ENCODE measurements at places on chromosomes 1 and 21.

- no peak for DNase-seq
Observed at GRCh38 chr1:235863699-235864093, 3.0 kb downstream of the LYST start.

DNA sequence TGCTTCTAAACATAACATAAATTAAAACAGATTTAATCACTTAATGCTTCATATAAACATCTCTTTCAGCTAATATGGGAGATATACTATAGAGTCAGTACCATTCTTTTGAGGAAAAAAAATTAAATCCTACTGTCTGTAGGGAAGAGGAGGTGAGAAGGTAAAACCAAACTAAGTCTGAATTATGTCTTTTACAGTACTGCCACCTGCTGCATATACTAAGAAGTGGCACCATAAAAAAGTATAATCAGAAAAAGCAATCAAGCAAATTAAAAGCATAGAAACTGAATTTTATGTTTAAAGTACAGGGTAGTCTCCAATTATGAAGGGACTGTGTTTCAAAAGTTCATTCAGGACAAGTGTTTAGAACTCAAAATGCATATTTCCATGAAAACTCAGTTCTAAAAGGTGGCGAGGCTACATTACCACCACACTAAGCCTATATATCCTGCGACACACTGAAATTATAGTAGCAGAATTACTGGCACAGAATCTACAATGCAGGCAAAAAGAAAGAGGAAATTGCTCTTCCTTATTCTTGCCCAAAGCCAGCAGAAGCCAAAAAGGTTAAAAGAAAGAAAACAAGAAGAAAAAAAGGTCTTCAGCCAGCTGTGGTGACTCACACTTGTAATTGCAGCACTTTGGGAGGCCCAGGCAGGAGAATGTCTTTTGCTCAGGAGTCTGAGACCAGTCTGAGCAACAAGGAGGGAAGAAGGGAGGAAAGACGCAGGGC lies 9.0 kb downstream of the NSL1 start:
- no peak for DNase-seq

- DNase-seq = no peak
Observed at GRCh38 chr1:72227667-72228066, 54.7 kb downstream of the NEGR1 start.

- DNase-seq = no peak
Observed at GRCh38 chr1:26358411-26359384, 4.8 kb upstream of the CRYBG2 start.

DNA sequence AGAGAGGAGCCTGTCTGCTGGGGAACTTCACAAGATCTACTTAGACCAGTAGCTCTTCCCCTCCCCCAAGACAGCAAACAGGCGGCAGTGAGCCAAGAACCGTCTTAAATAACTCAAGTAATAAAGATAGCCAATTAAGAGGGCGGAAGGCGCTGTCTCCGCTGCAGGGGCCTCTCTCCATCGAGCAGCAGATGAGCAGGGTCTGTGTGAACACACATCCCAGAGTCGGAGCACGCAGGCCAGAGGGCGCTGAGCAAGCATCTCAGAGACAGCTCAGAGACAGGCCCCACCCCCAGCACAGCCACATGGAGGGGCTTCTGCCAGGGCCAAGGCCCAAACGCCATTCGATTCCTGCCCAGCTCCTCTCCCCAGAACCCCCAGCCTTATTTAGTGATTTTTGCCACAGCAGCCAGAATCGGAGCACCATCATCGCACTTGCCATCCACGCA lies 11.1 kb downstream of the IFFO2 start:
- DNase-seq = no peak

DNA sequence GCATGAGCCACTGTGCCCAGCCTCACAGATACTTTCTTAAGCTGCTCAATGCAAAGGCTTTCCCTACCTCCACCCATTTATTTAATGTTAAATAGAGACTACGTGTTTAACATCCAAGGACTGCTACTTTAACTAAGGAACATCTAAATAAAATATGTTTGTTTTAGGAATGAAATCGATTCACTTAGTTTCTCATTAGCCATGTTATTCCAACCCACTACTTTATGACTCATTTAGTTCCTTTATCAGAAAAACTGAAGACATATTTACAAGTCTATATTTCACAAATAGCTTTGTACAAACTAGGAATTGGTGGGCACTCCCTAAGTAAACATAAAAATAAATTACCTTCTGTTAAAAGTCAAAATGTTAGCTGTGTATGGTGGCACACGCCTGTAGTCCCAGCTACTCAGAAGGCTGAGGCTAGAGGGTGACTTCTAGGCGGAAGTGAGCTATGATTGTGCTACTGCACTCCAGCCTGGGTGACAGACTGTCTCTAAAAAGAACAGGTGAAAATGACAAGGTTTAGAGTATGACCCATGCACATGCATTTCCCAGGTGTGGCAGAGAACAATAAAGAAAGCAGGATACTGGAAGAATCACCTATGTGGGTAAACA lies 39.9 kb upstream of the AK4 start:
- no peak for DNase-seq

DNA sequence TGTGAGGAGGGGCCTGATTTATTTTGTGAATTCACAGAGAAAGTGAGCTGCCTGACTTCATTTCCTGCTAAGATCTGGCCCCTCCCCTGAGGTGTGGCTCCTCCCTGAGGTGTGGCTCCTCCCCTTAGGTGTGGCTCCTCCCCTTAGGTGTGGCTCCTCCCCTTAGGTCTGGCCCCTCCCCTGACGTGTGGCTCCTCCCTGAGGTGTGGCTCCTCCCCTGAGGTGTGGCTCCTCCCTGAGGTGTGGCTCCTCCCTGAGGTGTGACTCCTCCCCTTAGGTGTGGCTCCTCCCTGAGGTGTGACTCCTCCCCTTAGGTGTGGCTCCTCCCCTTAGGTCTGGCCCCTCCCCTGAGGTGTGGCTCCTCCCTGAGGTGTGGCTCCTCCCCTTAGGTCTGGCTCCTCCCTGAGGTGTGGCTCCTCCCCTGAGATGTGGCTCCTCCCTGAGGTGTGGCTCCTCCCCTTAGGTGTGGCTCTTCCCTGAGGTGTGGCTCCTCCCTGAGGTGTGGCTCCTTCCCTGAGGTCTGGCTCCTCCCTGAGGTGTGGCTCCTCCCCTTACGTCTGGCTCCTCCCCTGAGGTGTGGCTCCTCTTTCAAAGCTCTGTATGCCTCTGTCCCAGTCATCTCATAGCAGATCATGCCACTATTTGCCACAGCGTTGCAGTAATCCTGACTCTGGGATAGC lies 26.9 kb upstream of the LRRC3 start:
- no peak for DNase-seq

GRCh38 chr21:44423312-44423821 lies 31.9 kb upstream of the LRRC3 start:
- no peak for DNase-seq

GRCh38 chr21:42150474-42151085 lies 68.4 kb upstream of the ABCG1 start:
- DNase-seq = no peak

- no peak for DNase-seq
Observed at GRCh38 chr1:173717238-173717637, 2.5 kb downstream of the KLHL20 start.

DNA sequence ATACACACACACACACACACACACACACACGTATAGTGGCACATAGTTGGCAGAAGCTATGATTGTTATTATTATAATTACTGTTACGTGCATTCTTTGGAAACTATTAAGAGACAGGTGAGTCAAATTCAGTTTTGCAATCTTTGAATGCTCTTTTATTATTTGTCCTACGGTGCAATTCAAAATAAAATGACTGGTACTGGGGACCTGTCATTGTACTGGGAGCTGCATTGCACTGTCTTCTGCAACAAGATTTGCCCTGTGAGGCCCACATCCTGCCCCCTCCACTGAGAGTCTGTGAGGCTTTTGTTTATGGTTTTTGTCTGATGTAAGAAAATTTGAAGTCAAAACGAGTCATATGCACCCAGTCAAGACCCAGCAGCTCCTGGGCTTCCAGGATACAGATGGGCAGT lies 1.9 kb downstream of the LY9 start:
- no peak for DNase-seq

DNA sequence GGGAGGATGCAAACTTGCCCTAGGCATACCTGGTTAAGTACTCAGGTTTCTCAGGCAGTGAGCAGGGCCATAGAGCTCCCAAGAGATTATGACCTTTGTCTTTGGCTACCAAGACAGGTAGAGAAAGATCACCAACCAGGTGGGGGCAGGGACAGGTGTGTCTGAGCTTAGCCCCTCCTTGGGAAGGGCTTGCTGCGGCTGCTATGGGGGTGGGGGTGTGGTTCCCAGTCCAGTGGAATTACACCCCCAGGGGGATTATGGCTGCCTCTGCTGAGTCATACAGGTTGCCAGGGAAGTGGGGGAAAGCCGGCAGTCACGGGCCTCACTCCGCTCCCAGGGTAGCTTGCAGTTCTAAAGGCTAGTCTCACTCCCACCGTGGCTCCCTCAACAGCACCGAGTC lies 65.2 kb upstream of the FAM163A start:
- no peak for DNase-seq

DNA sequence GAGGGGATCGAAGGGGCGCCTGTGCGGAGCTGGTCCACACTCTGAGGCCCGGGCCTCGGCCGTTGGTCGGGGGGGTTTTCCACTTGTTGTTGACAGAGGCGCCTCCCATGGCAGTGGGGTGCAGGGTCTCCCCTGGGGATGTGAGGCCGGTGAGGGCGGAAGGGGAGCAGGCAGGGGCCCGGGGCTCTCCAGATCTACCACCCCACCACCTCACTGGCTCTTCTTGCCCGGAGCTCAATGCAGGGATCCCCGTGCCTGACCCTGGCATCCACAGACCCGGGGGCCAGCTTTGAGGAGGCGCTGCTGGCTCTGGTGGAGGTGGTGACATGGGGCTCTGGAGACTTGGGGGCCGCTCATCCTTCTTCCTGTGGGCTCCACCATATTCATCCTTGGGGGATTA lies 7.1 kb upstream of the PEX10 start:
- DNase-seq = no peak

DNA sequence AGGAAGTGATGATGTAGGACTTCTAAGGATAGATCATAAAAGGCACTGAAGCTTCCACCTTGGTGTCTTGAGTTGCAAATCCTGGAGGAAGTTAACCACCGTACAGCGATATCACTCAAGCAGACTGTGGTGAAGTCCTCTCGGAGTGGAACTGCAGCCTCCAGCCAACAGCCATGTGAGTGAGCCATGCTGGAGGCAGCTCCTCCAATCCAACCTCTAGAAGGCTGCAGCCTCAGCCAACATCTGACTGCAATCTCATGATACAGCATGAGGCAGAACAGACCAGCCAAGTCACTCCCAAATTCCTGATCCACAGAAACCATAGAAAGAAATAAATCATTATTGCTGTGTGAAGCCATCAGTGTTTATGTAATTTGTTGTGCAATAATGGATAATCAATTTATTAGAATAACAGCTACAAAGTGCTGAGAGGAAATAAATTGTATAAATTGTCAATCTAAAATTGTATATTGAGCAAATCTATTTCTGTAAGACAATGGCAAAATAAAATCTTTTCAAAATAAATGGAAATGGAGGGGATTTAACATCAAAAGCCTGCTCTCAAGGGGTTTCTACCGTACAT lies 65.0 kb downstream of the PRSS38 start:
- DNase-seq = no peak

- peak; percentile 3 for DNase-seq
Observed at GRCh38 chr1:65208563-65208973, 60.6 kb downstream of the AK4 start.

GRCh38 chr1:230422221-230422981 lies 3.7 kb downstream of the PGBD5 start:
- no peak for DNase-seq

DNA sequence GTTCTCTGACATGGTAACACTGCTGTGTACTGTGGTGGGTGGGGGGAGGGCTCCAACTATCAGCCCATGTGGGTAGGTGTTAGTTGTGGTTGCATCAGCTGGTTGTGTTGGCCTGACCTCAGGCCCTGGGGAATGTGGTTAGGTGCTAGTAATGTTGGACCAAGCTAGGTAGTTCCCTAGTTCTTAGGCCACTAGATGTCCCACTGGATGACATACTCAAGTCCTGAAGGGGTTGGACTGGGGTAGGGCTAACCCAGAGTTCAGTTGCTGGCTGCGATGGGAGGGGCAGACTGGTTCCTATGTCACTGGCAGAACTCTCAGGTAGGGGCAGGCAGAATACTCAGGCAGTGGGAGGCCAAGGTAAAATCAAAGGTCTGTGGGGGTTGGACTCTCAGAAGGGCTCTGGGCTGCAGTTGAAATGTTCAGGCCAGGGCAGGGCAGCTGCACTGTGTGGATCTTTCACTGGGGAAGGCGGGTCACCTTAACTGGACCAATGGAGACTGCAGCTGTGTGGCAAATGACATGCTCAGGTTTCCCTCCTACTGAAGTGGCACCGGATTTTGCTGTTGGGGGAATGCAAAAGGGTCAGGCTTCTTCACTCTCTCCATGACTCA lies 870.7 kb downstream of the LRRIQ3 start:
- no peak for DNase-seq

- DNase-seq = no peak
Observed at GRCh38 chr1:1354271-1355247, 3.8 kb downstream of the MXRA8 start.

GRCh38 chr1:86778569-86779239 lies 74.3 kb downstream of the SH3GLB1 start:
- DNase-seq = no peak

GRCh38 chr1:89037186-89037585 lies 14.5 kb upstream of the GBP3 start:
- no peak for DNase-seq

DNA sequence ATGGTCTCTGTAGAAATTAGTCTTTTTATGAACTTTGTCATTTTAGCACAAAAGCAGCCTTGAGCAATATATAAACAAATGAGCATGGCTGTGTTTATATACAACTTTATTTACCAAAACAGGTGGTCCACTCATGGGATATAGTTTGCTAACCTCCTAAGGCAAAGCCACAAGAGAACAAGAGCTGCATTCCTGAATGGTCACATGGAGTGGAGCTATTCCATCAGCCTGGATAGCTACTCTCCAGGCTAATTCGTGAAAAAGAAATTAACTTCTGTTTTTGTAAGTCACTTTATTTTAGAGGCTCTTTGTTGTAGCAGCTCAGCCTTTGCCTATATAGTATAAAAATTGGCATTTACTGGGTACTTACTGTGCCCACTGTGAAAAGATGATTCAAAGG lies 163.3 kb upstream of the FAM78B start:
- DNase-seq = no peak

- DNase-seq = no peak
Observed at GRCh38 chr1:4584449-4584848, 70.0 kb upstream of the AJAP1 start.

- no peak for DNase-seq
Observed at GRCh38 chr1:161033751-161034150, 5.0 kb downstream of the TSTD1 start.

- DNase-seq = no peak
Observed at GRCh38 chr21:41186755-41187536, 19.0 kb downstream of the BACE2 start.

All from hypothalamus (tissue), 51 donors.